NCI-H748 treated with DMSO at 0.1 percent for 48 hours (cell line): ENCODE measurements at places on chromosomes 5 and 9.

GRCh38 chr9:29203244-29203930 is 1630.1 kb upstream of the C9orf72 start:
- no peak for DNase-seq

DNA sequence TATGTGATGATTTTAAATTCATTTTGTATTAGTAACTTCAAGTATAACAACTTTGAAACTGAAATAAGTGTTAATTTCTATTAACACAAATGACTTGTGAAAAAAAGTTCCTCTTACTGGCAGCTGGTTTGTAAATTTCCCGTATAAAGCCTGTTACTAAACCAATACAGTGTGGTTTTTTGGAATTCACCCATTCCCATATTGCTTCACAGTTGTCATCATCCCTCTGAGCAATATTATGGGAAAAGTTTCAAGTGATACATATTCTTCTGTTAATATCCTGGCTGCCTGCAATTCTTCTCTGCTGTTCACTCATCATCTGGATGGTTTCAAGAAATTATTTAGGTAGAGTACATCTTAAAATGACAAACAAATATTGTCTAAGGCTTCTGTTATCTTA is 1185.1 kb upstream of the C9orf72 start:
- no peak for DNase-seq

DNA sequence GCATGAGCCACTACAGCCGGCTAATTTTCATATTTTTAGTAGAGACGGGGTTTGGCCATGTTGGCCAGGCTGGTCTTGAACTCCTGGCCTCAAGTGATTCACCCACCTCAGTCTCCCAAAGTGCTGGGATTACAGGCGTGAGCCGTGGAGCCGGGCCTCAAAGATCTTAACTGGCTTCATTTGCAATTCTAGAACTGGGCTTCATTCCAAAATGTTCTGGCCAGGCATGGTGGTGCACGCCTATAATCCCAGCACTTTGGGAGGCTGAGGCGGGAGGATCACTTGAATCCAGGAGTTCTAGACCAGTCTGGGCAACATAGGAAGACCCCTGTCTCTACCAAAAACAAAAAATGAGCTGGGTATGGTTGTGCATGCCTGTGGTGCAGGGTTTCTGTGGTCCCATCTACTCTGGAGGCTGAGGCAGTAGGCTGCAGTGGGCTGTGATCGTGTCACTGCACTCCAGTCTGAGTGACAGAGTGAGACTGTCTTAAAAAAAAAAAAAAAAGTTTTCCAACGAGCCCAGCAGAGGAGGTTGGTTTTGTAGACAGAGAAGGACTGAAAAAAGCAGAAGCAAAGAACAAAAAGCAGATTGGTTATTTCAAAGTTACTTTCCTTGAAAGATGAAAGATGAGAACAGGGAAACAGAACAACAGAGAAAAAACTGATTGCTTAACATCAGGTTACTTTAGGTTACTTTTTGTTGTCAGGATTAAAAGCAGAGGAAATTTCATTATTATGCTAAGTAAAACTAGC is 78.2 kb downstream of the ANKRD55 start:
- DNase-seq, result no peak

GRCh38 chr9:36833954-36834353 is 200.1 kb downstream of the PAX5 start:
- no peak for DNase-seq

DNA sequence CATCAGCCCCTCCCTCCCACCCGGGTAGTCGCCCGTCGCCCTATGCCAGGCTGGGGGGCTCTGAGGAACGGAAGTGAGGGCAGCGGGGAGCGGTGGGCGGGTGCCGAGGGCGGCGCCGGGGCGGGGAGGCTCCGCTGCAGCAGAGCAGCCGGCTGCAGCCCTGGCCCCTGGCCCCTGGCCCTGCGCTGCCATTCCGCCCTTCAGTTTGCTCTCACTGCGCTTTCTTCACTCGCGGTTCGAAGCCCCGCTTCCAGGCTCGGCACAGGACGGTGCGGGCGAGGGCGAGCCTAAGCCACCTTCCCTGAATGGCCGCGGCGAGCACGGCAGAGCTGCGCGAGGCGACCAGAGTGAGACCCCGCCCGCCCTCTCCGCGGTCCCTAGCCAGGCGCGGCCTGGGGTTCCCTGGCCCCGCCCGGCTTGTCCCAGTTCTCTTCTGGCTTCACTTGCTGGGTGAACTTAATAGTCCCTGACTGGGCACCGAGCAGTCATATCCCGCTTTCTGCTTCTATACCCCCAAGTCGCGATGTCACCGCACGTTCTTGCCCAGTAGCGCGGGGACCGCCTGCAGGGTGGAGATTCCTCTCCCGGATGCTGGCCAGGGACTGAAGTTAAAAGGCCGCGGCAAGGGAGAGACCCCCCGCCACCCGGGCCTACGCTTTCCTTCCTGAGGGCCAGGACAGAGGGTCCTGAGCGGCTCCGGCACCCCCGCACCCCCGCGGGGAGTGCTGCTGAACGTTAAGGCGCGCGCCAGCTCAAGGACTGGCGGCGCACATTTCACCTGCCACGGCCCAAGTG is 623 bp upstream of the TRIM36 start:
- peak; percentile 87 for DNase-seq

GRCh38 chr9:129141066-129142041 is 30.1 kb downstream of the PTPA start:
- no peak for DNase-seq

- no peak for DNase-seq
Measured at GRCh38 chr9:113564498-113565237, 101.1 kb downstream of the RGS3 start.

GRCh38 chr9:114348906-114349482 is 19.3 kb downstream of the ORM2 start:
- no peak for DNase-seq

- no peak for DNase-seq
Measured at GRCh38 chr5:6115852-6116251, 262.5 kb downstream of the MED10 start.

DNA sequence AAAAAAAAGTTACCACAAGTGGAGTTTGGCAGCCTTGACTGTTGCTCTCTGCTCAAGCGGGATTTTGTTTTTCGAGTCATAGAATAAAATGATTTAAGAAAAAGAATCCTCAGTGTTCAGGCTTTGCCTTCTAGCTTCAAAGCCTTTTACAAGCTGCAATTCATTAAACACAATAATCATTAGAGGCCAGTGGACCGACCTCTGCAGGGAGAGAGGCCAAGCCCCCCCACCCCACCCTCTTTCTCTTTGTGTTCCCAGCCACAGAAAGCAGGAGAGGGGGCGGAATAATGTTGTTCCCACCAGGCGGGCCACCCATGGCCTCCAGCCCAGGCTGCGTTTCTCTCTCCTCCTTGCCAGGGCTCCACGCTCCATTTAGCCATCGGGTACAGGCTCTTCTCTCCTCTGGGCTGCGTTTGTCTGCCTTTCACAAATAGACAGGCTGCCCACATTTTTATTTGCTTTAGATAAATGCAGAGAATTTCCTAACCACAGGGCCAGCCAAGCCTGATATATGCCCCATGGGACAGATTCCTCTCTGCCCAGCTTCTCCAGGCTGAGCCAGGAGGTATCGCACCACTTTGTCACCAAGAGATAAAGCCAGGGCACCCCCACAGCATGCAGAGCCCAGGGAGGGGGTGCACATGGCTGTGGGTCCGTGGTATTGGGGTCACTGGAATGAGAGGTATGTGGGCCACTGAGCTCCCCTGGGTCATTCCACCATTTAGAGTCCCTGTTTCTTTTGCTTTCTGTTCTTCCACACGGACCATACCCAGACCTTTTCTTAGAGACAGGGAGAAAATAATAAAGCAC is 318.8 kb downstream of the PIK3R1 start:
- DNase-seq, result peak; percentile 73

GRCh38 chr5:179343021-179343718 is 2.1 kb downstream of the ADAMTS2 start:
- DNase-seq, result no peak

- DNase-seq, result no peak
Measured at GRCh38 chr5:113514289-113514635, 768 bp downstream of the YTHDC2 start.

DNA sequence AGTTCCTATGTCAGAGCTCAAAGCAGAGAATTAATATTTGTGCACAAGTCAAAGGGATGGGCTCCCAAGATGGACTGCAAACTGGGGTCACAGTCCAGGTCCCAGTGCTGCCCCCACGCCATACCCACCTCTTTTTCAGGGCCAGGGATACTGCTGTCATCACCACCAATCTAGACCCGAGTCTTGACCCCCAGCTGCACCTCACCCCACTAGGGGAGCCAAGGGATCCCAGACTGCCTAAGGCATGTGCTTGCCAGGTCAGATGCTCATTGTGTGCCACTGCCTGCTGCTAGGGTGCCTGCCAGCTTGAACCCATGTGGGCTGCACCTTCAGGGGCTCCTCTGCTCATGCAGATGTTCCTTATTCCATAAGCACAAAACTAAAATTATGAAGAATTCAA is 215.6 kb upstream of the NREP start:
- no peak for DNase-seq

DNA sequence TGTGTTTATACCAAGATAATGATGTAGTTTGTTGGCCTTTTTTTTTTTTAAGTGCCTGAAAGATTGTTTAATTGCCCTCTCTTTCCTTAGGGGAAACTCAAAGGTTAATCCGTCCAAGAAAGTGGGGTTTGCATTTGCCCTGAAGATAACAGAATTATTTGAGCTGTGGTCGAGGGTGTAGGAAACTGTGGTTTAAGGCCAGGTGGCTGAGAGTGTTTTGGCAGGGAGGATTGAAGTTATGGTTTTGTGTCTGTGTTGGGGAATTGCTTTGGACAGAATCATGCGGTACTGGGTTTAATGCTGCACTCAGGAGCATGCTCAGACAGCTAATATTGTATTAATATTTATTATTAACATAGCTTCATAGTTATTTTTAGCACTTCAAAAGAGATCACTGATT is 509.8 kb downstream of the EBF1 start:
- no peak for DNase-seq

- DNase-seq, result no peak
Measured at GRCh38 chr9:33628865-33629410, 104.9 kb downstream of the ANKRD18B start.

DNA sequence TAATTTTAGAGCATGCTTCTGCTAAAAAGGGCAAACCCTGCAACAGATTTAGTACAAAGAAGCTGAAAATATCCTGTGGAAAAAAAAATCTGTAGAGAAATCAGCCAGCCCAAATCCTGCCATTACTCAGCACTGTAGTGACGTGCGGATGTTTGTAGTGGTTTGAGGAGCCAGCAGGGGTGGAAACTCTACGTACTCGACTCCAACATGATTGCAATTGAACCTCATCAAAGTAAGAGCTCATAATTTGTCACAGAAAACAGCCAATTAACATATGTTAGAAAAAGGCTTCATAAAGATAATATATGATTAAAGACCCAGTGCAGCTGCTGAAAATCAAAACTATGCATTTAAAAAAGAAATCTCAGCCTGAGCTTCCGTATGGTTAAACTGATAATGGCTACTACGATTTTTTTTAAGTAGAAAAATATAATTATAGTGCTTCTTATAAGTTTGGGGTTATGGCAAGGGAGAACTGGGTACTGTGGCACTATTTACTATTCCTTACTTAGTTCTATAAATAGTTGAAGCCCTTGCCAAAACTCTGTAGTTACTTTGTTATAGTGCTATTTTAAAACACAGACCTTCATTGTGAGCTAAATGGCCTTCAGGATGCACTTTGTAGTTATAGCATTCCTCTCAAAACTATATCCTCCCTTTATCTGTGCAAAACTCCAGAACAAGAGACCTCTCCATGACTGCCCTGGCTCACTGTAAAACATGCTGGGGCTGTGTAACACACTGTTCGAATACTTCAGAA is 49.4 kb downstream of the MEF2C start:
- no peak for DNase-seq

DNA sequence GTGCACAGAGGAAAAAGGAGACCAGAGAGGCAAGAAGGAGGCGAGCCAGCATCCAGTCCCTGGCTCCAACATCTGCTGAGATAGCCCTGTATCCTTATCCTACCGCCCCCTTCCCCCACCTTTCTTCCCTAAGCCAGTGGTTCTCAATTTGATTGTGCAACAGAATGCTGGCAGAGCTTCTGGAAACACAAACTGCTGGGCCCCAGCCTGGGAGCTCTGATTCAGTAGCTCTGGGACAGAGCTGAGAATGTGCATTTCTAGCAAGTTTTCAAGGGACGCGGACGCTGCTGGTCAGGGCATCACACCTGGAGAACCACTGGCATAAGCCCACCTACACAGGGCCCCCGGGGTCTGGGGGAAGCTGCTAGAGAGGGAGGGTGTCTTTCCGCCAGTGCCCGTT is 21.1 kb downstream of the AK8 start:
- DNase-seq, result no peak

- DNase-seq, result no peak
Measured at GRCh38 chr5:54524704-54525103, 7.1 kb downstream of the SNX18 start.

DNA sequence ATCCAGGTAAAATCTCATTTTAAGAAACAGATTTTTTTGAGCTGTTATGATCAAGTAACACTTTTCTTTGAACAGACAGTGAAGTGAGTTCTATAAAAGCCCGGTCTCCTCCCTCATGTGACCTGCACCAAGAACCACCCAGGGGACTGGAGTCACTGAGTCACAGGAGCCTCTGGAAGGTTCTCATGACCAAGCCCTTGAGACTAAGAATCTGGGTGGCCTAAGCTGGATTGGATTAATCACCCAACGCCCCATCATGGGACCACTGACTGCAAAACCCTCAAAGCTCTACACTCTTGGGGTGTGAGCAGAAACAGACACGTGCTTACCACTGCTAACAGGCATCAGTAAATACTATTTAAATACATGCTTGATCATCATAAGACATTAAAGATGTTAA is 48.4 kb downstream of the SECISBP2 start:
- DNase-seq, result no peak

DNA sequence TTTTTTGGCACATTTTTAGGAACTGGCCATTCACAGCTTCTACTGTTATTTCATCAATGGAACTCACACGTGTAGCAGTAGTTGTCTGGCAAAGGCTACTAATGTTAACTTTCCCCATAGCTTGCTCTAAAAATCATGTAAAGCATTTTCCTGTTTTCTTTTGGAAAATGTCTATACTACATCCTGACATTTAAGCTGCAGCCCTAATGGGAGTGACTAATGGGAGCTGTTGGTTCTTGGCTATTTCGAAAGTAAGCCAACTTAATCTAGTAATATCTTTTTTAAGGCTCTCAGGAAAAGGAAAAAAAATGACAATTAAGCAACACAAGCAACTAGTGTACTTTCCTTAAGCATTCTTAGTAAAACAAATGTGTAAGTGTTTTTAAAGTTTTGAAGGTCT is 169.2 kb downstream of the SLC12A2 start:
- DNase-seq, result no peak

- no peak for DNase-seq
Measured at GRCh38 chr5:1402611-1403255, 42.5 kb downstream of the SLC6A3 start.

- no peak for DNase-seq
Measured at GRCh38 chr5:50794812-50795211, 128.4 kb downstream of the PARP8 start.

GRCh38 chr9:89951675-89952074 is 346.9 kb downstream of the GADD45G start:
- DNase-seq, result no peak

GRCh38 chr5:127013407-127013806 is 17.0 kb downstream of the MARCHF3 start:
- no peak for DNase-seq

GRCh38 chr5:68011801-68012200 is 203.8 kb upstream of the PIK3R1 start:
- DNase-seq, result no peak

- no peak for DNase-seq
Measured at GRCh38 chr9:20442461-20443319, 179.6 kb downstream of the MLLT3 start.

- peak; percentile 39 for DNase-seq
Measured at GRCh38 chr9:113620377-113621161, 157.0 kb downstream of the RGS3 start.

- no peak for DNase-seq
Measured at GRCh38 chr5:107523029-107523680, 147.6 kb downstream of the EFNA5 start.
